ENCODE measurements at places on chromosomes 7 and 10.
A peak's percentile ranks its signal among the peaks of the same experiment; 100 is the strongest.

DNA sequence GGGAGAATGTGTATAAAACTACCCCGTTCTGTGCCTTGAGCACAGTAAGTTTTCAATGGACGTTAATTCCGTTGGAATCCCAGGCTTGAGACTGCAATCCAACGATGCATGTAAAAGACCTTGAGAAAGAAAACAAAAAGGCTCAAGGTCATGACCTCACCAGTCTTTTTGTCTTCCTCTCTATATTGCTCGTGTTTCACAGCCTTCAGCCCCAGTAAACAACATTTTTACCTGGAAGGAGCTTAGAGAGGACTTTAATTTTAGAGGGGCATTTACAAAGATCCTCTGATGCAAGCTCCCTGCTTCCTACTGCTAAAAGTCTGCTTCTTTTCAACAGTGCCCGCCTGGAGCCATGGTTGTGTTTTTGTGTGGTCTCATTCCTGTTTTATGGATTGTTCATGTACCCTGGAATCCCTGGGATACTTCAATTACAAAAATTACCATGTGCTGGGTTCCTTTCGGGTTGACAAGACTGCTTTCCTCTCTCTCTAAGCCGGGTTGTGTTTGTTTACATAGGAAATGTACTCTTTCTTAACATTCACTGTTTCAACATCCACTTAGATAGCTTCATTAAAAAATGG lies 320.1 kb upstream of the NFE2L3 start:
- no peak for DNase-seq

DNA sequence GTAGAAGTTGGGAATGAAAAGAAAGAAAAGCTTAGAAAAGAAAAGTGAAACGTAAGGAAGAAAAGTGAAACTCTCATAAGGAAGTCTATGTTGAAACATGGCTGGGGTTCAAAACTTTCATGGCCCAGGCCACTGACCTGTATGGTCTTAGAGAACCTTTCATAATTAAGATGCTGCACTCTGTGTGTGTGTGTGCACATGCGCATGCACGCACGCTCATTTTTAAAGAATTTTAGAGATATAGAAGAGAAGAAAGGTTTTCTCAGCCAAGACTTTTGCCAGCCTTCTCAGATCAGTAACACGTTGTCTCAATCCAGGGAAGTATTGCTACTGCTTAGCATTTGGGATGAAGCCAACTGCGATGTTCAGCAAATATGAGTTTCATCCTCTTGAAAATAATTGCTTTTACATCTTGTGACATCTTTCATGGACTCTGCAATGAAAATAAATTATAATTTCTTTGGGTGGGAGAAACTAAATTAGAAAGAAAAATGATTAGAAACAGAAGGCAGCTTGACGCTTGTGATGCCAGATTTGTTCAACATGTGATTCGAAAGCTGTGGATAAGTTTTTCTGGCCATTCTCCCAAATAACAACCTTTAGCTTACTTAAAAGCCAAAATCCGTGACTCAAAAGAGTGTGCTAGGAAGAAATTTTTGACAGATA lies 16.2 kb upstream of the SLC26A4 start:
- peak; percentile 20 for DNase-seq

- no peak for DNase-seq
Observed at GRCh38 chr10:130877126-130877525, 434.4 kb downstream of the TCERG1L start.

DNA sequence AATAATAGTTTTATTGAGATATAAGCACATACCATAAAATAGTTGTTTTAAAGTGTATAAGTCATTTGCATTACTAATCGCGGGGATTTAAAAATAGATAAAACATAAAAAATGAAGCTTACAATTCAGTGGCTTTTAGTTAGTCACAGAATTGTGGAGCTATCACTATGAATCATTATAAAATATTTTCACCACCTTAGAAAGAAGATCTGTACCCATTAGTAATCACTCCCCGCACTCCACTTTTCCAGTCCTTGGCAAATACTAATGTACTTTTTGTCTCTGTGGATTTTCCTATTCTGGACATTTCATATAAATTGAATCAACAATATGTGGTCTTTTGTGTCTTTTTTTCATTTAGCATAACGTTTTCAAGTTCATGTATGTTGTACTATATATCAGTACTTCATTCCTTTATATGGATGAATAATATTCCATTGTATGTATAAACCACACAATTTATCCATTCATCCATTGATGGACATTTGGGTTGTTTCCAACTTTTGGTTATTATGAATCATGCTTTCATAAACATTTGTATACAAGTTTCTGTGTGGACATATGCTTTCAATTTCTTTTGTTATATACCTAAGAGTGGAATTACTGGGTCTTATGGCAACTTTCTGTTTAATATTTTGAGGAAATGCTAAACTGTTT lies 162.5 kb downstream of the MAGI2 start:
- DNase-seq: no peak

GRCh38 chr10:47340608-47341170 lies 7.5 kb upstream of the RBP3 start:
- DNase-seq: peak; percentile 88

DNA sequence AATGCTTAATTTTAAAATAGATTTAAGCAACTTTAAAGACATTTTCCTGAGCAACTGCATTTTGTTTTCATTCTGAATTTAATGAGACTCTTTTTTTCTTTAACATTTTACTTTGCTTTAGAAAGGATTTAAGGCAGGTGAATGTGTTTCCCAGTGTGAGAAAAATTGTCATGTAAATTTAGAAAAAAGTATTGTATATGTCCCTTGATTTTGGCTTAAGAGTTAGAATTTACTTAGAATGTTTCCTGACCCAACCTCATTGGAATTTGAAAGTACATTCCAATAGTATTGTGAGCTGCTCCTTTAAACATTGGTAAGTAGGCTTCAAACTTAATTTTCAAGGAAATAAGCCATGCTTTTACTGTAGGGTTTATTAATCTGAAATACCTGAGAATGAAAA lies 110.2 kb downstream of the PTEN start:
- peak; percentile 24 for DNase-seq

GRCh38 chr7:150384406-150385301 lies 5.5 kb downstream of the ZNF775 start:
- no peak for DNase-seq

DNA sequence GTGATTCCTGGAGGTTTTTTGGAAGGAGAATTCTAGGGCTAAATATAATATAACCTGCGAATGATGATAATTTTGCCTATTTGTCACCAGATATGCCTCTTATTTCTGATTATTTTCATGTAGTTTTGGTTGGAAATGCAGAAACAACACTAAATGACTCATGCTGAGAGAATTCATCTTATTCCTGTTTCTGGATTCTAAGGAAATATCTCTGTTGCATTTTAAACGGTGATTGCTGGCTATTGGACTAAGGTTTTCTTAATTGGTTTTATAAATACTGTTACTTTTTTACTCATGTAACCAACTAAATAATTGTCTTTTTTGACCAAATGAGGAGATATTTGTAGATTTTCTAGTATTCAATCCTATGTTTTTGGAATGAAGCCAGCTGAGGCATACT lies 204.9 kb upstream of the NPSR1 start:
- DNase-seq: peak; percentile 55

GRCh38 chr7:73880755-73881328 lies 19.9 kb downstream of the TMEM270 start:
- no peak for DNase-seq

DNA sequence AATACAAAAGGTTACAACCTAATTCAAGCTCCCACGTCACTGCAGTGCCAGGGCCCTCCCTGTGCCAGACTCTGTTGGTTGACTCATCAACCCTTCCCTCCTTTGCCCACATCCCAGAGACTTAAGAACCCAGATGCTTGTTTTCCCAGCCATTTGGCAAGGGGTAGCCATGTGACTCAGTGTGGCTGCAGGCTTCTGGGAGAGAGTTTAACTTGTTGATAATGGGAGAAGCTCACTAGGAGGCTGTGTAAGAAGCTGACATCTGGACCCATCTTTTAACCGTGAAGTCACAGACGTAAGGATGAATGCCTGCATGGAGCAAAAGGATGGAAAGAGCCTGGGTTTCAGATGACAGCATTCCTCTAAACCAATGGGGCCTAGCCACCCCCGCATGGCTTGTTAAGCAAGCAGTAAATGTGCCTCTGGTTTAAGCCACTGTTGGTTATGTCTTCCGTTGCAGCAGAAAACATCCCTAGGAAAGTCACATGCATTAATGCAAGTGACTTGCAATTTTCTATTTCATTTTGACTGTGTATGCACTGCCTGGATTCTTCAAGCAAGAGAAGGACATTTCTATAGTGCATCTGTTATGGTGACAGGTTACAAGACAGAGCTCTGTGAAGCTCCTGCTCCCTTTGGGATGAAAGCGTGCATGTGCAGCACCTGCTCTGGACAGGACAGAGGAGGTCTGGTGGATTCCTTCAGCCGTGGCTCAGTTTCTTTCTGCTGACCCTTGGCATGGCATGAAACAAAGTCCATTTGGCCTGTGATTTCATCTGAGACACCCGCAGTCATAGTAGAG lies 57.5 kb upstream of the CREB5 start:
- peak; percentile 63 for DNase-seq

DNA sequence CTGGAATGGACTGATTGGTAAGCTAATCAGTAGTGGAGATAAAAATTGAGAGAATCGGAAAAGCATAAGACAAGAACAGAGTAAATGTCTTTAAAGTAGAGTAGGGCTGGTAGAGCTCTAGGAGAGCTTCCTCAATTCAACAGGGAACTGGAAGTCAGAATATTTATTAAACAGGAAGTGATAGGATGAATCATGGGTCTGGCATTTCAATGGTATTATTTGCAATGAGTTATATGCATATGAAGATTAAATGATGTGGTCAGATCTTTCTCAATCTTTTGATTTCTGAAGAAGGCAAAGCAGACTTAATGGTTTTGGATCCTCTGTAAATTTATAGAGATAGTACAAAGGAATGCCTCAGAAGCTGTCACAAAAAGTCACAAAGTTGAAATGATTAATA lies 349.0 kb downstream of the HPSE2 start:
- DNase-seq: no peak

- no peak for DNase-seq
Observed at GRCh38 chr10:132612571-132613504, 75.3 kb downstream of the INPP5A start.

GRCh38 chr7:14252458-14252857 lies 263.0 kb upstream of the ETV1 start:
- no peak for DNase-seq

GRCh38 chr7:122268101-122268500 lies 36.4 kb downstream of the FEZF1 start:
- no peak for DNase-seq

GRCh38 chr7:102012941-102013461 lies 195.6 kb downstream of the CUX1 start:
- DNase-seq: no peak

DNA sequence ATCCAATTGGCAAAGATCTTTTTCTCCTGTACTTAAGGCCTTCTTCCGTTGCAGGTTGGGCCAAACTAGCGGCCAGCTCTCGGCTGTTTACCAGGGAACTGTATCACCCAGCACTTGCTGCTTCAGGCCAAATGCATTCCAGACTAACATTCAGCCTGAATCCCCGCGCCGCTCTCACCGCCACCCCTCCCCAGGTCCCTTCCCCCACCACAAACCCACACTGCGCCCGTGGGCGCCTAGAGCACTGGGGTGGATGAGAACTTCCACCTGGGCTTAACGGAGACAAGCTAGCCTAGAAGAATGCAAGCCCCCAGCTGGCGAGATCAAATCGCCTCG lies 676 bp downstream of the TCAF1 start:
- DNase-seq: peak; percentile 54

- DNase-seq: peak; percentile 49
Observed at GRCh38 chr7:1160670-1161021, 650 bp upstream of the ZFAND2A start.

- DNase-seq: no peak
Observed at GRCh38 chr10:101280511-101280910, 51.2 kb upstream of the LBX1 start.

DNA sequence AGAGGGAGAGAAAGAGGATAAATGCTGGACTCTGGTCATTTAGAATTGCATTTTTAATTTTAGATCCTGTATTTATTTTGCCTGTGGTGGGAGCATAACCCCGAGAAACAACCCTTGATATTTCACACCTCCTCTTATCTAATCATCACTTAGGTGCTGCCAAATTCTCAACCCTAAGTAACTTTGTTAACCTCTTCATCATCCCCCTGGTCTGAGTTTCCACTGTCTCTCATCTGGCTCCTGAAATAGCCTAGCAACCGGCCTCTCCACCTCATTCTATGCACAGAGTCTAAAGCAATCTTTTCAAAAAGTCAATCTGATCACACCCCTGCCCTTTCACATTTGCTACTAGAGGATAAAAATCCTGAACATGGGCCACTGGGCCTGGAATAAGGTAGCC lies 118.5 kb upstream of the C1QL3 start:
- no peak for DNase-seq

DNA sequence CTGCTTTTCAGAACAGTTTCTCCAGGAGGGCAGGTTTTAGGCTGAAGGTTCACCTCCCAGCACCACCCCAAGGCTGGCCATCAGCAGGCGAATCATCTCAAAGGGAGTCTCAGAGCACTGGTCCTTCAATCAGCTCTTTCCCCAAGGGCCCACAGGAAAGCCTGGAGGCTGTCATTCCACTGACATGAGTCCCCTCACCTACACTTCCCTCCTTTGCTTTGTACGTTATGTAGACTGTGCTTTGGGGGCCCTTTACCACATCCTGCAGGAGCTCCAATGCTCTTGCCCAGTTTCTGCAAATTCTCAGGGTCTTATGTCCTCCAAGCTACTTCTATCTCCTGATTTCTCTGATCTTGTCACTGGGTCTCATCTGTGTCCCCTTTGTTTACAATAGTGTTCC lies 15.4 kb downstream of the WDFY4 start:
- DNase-seq: no peak

DNA sequence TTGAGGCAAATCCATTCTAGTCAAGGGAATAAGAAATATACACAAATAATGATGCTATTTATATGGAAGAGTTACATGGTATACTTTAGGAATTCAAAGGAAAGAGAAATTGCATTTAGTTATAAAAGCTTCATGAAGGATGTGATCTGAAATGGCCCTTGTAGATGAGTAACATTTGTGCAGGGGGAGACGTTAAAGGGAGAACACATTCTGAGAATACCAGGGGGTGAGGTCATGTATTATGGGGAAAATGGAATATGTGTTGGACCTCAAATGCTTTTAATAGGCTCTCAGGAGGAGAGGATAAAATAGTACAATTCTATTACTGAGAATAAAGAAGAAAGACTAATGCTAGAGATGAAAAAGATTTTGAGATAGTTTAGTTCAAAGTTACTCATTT lies 122.5 kb upstream of the NOBOX start:
- DNase-seq: no peak

GRCh38 chr10:7092603-7093002 lies 318.2 kb downstream of the SFMBT2 start:
- DNase-seq: no peak

- DNase-seq: peak; percentile 20
Observed at GRCh38 chr7:92669616-92670165, 79.5 kb upstream of the FAM133B start.

GRCh38 chr7:45506059-45506458 lies 68.1 kb upstream of the ADCY1 start:
- DNase-seq: no peak

DNA sequence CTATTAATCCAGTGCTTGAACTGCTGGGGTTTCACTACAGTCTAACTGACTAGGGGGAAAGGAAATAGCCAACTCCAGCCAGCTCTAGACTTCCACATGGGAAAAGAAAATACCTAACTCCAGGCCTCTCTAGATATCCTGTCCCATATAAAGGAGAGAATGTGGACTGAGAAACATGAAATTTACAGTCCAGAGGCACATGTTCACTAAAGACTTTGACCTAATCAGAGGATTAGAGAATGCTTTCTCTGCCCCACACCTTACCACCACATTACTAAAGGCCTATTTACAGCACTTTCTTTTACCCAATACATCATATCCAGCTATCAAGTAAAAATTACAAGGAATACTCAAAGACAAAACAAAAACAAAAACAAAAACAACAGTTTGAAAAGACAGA lies 164.2 kb downstream of the PCLO start:
- no peak for DNase-seq

Measured in GM03348 (cell line).